ENCODE measurements at places on chromosomes 2 and 18.

- DNase-seq = no peak
These were observed 110.7 kb downstream of the INO80D start for GRCh38 chr2:205975082-205975949.

GRCh38 chr2:59084326-59084725 lies 843.2 kb upstream of the FANCL start:
- no peak for DNase-seq

GRCh38 chr2:44938287-44939105 lies 3.0 kb upstream of the SIX3 start:
- DNase-seq = no peak

GRCh38 chr2:198966269-198966668 lies 491.5 kb downstream of the SATB2 start:
- no peak for DNase-seq

GRCh38 chr2:228056293-228057097 lies 125.0 kb downstream of the SPHKAP start:
- no peak for DNase-seq

GRCh38 chr2:175169191-175169590 lies 1.2 kb upstream of the ATF2 start:
- DNase-seq = no peak

DNA sequence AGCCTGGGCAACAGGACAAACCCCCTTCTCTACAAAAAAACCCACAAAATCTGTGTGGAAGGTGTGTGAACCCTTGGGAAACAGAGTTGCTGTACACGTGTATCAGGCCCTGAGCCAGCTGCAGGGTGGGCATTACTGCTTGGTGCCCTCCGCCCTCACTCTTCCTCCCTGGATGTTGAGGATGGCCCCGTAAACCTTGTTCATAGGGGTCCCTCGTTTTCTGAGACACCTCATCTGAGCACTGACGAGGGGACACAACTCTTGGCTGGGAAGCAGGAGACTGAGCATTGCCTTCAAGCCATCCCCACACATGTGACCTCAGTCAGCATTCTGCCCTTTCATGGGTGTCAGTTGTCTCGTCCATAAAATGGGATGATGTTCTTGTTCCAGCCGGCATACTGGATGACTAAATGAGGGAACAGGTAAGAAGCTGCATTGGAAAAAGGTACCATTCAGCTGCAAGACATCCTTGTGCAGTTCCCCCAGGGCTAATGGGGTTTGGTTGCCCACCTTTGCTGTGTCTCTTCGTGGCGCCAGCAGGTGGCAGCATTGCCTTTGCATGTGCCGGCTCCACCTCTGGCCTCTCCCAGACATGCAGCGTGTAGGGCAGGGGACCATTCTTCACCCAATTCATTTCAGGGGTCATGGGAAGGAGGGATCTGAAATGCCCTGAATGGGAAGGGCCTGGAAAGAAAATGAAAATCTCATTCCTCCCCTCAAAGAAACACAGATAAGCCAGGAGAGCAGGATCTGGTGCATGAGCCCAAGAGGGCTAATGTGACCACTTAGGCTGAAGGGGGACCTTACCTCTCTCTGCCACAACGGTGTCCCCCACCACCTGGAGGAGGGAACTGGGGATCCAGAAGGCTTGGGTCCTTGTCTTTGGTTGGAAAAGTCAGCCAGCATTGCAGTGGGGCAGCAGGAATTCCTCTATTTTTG lies 36.4 kb upstream of the HAAO start:
- DNase-seq = peak; percentile 48

GRCh38 chr2:11797846-11798245 lies 51.4 kb downstream of the LPIN1 start:
- DNase-seq = no peak

DNA sequence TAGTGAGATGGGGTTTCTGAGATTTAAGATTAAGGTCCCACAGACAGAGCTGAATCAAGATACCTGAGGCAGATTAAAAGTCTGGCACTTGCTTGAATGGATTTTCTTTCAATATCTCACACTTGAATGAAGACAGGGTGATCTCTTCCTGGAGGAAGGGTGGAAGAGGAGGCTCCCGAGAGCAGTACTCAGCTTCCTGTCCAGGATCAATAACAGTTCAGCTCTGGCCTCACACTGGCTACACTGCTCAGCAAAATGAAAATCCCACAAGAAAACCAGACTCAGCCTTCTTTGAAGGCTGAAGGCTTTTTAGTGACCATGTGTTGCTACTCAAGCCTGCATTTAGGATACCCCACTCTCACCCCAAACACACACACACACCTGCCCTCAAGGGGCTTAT lies 11.1 kb downstream of the ARHGEF33 start:
- no peak for DNase-seq

DNA sequence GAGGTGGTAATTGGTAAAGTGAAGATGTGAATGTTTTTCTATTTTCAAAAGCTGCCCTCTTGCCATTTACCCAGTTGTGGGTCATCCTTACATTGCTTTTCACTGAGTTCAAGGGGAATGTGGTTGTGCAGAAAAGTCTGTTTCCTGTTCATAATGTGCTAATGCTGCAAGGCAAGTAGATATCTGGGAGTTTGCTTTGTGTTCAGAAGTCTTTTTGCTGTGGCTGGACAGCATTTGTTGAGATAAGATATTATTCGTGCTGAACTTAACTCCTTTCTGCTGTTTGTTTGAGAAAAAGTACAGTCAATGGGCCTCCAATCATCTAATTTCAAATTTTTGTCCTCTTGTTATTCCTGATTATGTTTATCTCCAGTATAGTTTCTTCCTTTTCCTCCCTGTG lies 263.2 kb downstream of the LTBP1 start:
- DNase-seq = no peak

DNA sequence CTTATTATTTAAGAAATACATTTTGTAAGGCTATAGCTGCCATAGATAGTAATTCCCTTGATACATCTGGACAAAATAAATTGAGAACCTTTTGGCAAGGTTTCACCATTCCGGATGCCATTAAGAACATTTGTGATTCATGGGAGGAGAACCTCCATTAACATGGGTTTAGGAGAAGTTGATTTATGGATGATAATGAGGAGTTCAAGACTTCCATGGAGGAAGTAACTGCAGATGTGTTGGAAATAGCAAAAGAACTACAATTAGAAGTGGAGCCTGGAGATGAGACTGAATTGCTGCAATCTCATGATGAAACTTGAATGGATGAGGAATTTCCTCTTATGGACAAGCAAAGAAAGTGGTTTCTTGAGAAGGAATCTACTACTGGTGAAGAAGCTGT lies 17.3 kb downstream of the PHLPP1 start:
- DNase-seq = no peak

DNA sequence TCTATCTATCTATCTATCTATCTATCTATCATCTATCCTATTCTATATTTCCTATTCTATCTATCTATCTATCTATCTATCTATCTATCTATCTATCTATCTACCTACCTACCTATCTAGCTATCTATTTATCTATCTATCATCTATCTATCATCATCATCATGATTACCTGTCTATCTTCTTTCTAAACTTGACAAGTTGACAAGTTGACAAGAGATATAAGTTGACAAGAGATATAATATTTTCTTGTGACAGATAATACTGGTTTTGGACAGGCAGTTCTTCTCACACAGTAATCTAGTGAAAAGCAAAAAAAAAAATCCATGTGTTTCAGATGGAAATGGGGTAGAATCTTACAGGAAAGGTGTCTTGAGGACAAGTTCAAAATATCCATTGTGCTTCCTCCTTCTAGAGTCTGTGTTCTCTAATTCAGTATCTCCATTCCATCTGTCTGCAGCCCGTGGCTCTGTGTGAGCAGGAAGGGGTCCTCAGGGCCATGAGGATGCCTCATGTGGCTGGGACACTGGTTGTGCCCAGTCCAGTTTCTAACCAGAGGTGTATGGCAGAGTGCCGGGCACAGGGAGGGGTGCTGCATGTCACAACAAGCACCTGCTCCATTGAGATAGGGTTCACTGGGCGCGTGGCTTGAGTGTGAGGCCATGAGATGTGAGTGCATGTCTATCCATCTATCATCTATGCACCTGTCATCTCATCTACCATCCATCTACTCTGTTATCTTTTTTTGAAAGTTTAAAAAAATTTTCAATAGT lies 212.4 kb upstream of the PXDN start:
- no peak for DNase-seq

DNA sequence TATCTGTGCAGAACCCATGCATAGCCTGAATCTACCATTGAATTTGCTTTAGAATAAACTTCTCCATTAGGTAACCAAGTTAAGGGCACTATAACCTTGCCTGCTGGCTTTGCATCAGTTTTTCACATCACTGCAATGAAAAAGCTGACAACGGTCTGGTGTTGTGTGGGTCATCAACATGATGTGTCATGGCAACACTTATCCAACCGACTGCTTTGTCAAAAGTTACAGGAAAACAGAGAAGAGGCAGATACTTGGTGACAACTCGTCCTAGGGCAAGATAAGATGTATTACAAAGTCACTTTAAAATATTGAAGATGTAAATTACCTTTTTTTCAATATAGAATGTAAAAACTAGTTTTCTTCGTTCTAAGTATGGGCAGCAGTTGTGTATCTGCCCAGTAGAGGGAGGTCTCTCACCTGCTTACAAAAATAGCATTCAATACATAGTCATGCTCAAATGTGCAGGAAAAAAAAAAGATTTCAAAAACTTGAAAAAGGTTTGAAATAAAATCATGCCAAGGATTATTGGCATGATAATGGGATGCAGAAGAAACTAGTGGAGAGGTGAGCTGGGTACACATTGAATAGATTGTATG lies 96.3 kb downstream of the EVA1A start:
- no peak for DNase-seq

Measured in stimulated activated CD8-positive, alpha-beta memory T cell treated with anti-CD3 and anti-CD28 coated beads, Interleukin-7, amount 100 ng/mL, for 24 hours (primary cell).